CD4-positive, alpha-beta T cell treated with Interleukin-21 for 1 hour (primary cell): ENCODE measurements at places on chromosomes 1 and 21.

- no peak for DNase-seq
These were observed 15.4 kb downstream of the RAP1GAP start for GRCh38 chr1:21653744-21654100.

DNA sequence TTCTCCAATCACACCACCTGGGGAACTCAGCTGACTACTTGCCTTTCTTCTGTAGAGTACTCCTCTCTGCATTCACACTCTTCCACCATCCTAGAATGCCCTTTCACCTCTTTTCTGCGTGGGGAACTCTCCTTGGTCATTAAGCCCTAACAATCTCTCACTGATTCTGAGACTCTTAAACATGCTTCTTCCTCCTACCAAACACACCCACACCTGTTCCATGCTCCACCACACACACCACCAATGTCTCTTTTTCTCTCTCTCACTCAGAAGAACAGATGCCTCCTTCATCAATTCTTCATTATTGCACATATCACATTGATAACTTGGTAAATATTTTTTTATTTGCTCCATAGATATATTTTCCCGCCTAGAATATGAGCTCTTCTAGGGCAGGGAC, 53.6 kb downstream of the WARS2 start:
- no peak for DNase-seq

- no peak for DNase-seq
These were observed 124.1 kb upstream of the AJAP1 start for GRCh38 chr1:4530166-4530785.

DNA sequence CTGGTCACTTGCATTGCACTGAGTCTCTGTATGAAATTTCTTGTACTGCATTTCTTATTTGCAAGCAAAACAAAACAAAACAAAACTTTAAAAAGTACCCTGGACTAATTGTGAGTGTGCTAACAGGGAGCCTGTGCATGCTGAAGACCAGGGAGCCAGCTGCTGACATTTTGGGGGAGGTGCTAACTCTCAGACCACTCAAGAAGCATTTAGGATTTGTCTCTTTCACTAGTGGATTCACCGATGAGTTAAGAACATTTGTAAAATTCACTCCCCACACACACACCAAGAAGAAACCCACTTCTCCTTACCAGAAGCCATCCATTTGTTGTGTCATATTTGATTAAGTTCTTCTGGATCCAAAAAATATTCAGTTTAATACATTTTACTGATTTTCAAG, 95.7 kb upstream of the C1orf105 start:
- no peak for DNase-seq

GRCh38 chr21:36990508-36991205, 15.8 kb upstream of the RIPPLY3 start:
- no peak for DNase-seq

DNA sequence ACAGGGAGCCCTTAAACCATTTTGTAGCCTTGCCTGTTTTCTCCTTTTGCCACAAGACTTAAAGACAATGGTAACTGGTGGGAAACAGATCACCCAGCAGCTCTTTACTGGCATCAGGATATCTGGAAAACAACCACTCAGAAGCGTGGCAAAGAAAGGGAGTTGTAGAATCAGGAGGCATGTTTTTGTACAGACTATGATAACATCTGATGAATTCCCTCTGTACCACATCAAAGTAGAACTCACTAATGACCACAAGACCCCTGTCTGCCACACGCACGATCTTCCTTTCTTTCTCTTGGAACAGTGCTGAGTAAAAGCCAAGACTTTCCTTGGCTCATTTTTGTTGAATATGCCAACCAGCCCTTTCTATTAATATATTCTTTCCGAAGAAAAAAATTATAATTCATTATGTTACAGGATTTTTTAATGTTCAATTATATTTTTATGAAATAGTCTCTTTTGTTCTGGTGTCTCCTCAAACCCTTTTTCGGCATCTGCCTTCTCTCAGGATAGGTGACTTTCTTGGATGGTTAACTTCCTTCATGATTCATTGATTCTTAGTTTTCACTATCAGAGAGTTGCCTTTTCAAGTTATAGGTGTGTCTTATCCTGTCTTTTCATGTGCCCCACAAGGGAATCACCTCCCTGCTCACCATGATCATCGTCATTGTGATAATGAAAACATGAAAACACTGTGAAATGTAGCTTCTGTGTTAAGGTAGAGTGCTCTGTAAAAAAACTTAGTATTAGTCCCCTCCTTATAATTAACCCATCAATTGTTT, 7.9 kb upstream of the PHGDH start:
- no peak for DNase-seq

- no peak for DNase-seq
These were observed 21.2 kb downstream of the PRRX1 start for GRCh38 chr1:170685166-170685565.

GRCh38 chr1:63643926-63644325, 50.7 kb downstream of the PGM1 start:
- DNase-seq, result no peak

DNA sequence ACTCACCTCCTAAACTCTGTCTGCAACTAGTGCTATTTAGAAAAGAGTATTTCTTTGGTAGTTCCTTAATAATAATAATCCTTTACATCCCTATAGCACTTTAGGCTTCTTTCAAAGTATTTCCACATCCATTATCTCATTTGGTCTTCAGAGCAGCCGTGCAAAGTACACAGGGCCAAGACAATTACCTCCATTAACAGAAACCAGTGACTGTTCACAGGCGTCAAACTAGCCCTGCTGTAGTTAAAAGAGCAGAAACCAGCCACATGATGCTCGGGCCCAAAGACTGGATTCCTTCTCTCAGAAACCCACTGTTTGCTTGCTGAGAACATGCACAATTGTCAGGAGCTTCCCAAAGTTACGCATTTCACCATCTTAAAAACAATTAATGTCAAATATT, 396.0 kb upstream of the DAB1 start:
- no peak for DNase-seq

GRCh38 chr1:918843-919242, 4.9 kb upstream of the SAMD11 start:
- DNase-seq, result no peak

GRCh38 chr21:23890652-23891051, 1716.6 kb downstream of the MRPL39 start:
- DNase-seq, result no peak

- no peak for DNase-seq
These were observed 16.0 kb downstream of the CYYR1 start for GRCh38 chr21:26557106-26557505.

GRCh38 chr1:17542645-17543044, 3.1 kb downstream of the ARHGEF10L start:
- no peak for DNase-seq

DNA sequence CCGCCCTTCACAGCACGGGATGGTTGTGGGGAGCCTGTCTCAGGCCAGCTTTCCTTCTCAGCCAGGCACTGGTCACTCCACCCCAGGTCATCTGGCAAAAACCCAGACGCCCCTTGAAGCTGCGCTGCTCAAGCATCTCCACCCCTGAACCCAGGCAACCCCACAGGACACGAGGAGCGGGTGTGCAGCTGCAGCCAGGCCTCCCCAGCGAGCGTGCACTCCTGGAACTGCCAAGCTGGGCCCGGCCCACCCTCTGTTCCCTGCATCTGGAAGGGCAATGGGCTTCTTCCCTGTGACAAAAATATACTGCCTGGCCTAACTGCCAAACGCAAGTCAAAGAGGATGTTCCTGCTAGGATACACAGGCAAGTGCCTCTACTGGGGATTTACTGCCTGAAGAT, 39.7 kb downstream of the SLC66A1 start:
- DNase-seq, result no peak

DNA sequence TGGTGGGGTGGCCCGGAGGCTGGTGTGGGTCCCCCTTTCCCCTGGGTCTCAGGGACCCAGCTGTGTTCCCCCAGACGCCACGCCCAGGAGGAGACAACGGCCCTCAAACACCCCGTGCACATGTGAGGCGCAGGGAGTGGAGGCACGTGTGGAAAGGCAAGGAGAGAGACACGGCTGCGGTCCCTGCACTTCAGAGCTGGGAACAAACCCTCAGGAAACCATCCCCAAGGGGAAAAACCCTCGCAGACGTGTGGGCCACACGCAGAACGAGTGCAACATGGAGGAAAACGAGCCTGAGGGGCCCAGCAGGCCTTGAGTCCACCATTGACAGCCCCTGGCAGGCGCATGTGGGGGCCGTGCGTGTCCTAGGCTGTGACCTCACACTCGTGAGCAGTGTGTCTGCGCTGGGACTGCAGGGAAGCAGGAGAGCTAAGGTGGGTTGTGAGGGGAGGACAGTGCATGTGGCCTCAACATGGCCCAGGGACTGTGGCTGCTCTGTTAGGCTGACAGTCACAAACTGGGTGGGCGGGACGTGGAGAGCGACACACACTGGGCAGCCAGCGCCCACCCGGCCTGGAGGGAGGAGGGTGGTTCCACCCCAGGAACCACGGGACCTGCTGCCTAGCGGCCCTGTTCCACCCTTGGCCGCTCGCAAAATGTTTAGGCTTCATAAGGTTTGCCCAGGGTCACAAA, 20.0 kb downstream of the ITGB2 start:
- DNase-seq, result no peak

- DNase-seq, result no peak
These were observed 87.8 kb downstream of the NAV1 start for GRCh38 chr1:201626629-201627275.

- no peak for DNase-seq
These were observed 74.6 kb downstream of the ZNF648 start for GRCh38 chr1:181986907-181987305.
